Activated T-helper 2 cell treated with anti-CD3 and anti-CD28 coated beads, Interferon-gamma antibody, Interleukin-2, Interleukin-4, amounts not matched to agents 10 μg/mL and 5 μg/mL and 100 μg/mL, durations not matched to agents 14 hours and 24 hours and 36 hours (primary cell): ENCODE measurements at places on chromosomes 7 and 10.

DNA sequence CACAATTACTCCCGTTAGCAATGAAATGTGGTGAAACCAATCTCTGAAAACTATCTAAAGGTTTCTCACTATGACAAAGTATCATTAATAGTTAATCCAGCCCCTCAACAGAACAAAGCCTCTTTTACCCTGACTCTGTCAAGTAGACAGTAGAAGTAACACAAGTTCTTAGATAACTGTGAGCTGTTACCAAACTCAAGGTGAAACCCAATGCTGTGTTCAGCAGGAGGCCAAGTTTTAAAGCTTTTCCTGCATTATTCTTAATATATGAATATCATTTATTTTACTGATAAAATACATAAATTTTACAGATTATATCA is 109.1 kb downstream of the SRPK2 start:
- no peaks in the 10 kb centered on the region for H3K36me3 ChIP-seq
- no peak for DNase-seq
- H3K27me3 ChIP-seq, result no peaks in the 10 kb centered on the region
- no peak overlapping the region for H3K27ac ChIP-seq

- peaks cover 10% of the 10 kb centered on the region for H3K27me3 ChIP-seq
- H3K36me3 ChIP-seq, result no peaks in the 10 kb centered on the region
- H3K4me3 ChIP-seq, result no peak overlapping the region
- H3K4me1 ChIP-seq, result peaks cover 3% of the 10 kb centered on the region
- H3K27ac ChIP-seq, result no peak overlapping the region
- DNase-seq, result no peak
Measured at GRCh38 chr7:30969604-30969970, 5.8 kb downstream of the GHRHR start.

DNA sequence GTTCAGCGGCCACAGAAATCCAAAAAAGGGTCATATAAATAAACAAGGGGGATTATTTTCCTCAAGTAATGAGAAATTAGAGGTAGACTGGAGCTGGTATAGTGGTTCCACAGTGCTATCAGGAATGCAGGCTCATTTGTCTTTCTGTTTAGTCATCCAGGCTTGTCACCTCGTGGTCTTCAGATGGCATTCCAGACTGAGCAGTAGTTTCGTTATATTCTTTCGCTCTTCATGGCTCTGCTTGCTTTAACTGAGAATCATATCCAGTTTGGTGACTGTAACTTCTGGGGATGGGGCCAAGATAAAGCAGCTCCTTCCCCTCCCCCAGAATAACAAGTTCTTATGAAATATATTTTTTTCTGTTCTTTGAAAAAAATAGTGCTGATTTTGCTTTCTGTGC is 9.5 kb downstream of the ANKIB1 start:
- no peak overlapping the region for H3K4me3 ChIP-seq
- H3K27ac ChIP-seq, result no peak overlapping the region
- H3K36me3 ChIP-seq, result peaks cover 22% of the 10 kb centered on the region
- no peak for DNase-seq
- H3K27me3 ChIP-seq, result no peaks in the 10 kb centered on the region

DNA sequence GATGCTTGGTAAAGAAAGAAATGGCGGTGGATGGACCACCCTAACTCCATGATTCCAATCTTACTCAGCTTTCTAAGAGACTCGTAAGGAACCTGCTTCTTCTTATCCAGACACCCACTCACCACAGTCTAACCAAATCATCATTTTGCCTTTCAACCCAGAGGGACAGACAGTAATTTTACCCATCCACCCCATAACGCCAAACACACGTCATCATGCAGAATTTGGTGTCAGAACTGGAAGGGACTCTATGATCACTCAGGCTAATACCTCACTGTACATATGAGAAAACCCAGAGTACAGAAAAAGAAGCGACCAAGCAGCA is 388 bp downstream of the ECD start:
- no peak for DNase-seq
- peaks cover 35% of the 10 kb centered on the region for H3K36me3 ChIP-seq
- no peaks in the 10 kb centered on the region for H3K27me3 ChIP-seq
- H3K27ac ChIP-seq, result peak overlapping the region; percentile 94

DNA sequence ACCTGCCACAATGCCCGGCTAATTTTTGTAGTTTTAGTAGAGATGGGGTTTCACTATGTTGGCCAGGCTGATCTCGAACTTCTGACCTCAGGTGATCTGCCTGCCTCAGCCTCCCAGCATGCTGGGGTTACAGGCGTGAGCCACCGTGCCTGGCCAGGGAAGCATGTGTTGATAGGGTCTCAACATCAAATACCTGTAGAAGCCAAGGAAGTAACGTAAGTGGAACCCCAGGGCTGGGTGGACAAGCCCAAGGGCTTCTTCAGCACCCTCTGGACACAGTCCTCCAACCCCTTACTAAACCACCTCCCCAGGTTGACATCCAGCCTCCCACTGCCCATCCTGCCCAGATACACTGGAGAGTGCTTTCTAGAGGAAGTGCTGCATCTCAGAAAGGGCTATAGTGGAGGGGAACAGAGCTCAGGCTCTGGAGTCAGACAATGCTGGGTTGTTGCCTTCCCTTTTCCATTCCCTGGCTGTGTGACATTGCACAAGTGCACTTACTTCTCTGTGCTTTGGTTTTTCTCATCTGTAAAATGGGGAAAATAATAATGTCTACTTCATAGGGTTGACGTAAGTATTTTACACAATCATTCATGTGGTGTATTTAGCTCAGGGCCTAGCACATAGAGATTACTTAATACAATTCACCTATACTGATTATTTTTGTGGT is 73.9 kb upstream of the KAT6B start:
- no peak overlapping the region for H3K4me3 ChIP-seq
- no peaks in the 10 kb centered on the region for H3K27me3 ChIP-seq
- H3K36me3 ChIP-seq, result no peaks in the 10 kb centered on the region
- DNase-seq, result no peak

- H3K4me3 ChIP-seq, result peak overlapping the region; percentile 31
- H3K36me3 ChIP-seq, result peaks cover 3% of the 10 kb centered on the region
- H3K27ac ChIP-seq, result peak overlapping the region; percentile 99
- H3K27me3 ChIP-seq, result no peaks in the 10 kb centered on the region
Measured at GRCh38 chr10:6072215-6072934, 10.2 kb upstream of the IL2RA start.

DNA sequence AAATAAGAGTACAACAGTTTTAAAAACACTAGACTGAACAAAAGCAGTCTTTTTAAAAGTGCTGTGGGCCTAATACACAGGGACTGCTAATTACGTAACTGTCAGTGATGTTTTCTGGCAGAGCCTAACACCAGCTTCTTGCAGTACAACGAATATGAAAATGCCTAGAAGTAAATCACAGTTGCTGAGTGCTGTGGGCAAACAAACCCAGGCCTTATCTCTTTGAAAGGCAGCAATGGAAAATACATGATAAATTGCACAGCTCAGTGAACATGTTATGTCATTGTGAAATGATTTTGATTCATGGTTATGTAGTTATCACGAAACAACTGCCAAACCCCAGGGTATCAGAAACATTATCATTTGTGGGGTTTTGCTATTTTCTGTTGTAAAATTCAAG is 428.4 kb downstream of the GFRA1 start:
- H3K27me3 ChIP-seq, result no peaks in the 10 kb centered on the region

GRCh38 chr7:124723012-124723411 is 42.6 kb downstream of the GPR37 start:
- DNase-seq, result no peak
- H3K27me3 ChIP-seq, result no peaks in the 10 kb centered on the region
- no peaks in the 10 kb centered on the region for H3K36me3 ChIP-seq
- H3K4me1 ChIP-seq, result no peaks in the 10 kb centered on the region

GRCh38 chr7:19405541-19405940 is 260.3 kb upstream of the FERD3L start:
- H3K36me3 ChIP-seq, result no peaks in the 10 kb centered on the region
- DNase-seq, result no peak
- no peaks in the 10 kb centered on the region for H3K27me3 ChIP-seq
- no peak overlapping the region for H3K27ac ChIP-seq
- peaks cover 6% of the 10 kb centered on the region for H3K4me1 ChIP-seq

DNA sequence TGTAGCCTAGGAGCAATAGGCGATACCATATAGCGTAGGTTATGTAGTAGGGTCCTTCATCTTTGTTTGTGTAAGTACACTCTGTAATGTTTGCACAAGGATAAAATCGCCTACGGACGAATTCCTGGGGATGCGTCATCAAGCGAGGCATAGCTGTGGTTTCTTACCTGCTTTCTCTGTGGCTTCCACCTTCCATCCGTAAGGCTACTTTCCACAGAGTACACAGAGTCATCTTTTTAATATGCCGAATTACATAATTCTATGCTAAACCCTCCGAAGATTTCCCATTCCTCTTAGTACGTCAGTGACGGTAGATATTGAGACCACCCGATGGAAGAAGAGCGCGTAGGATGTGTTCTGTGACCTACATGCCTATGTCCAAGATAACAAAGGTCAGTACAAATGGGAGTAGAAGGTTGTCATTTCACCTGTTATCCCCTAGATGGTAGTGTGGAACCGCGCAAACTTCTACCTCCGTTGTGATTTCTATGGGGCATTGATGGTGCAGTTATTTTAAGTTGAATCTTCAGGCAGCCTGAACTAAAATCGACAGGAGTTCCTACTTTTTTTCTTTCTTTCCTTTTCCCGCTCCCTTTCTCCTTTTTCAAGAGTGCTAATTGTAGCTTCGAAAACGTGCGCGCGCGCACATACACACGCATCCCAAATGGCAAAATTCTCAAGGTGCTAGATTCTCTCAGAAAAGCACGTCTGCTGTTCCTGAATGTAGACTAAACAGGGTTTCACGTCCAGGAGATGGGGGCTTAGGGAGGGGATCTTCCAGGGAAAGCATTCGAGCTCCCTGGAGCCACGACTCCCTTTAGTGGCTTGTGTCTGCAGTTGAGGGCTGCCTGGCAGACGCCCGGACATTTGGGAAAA is 111.7 kb upstream of the MBL2 start:
- H3K27ac ChIP-seq, result no peak overlapping the region
- H3K36me3 ChIP-seq, result no peaks in the 10 kb centered on the region
- no peaks in the 10 kb centered on the region for H3K27me3 ChIP-seq
- no peak overlapping the region for H3K4me3 ChIP-seq
- no peak for DNase-seq

- H3K27me3 ChIP-seq, result no peaks in the 10 kb centered on the region
- no peak for DNase-seq
- H3K4me1 ChIP-seq, result peaks cover 33% of the 10 kb centered on the region
Measured at GRCh38 chr10:89738551-89739209, 37.3 kb downstream of the KIF20B start.

GRCh38 chr10:16186564-16186963 is 250.2 kb upstream of the PTER start:
- H3K27me3 ChIP-seq, result no peaks in the 10 kb centered on the region
- no peak overlapping the region for H3K27ac ChIP-seq
- no peak overlapping the region for H3K4me3 ChIP-seq

DNA sequence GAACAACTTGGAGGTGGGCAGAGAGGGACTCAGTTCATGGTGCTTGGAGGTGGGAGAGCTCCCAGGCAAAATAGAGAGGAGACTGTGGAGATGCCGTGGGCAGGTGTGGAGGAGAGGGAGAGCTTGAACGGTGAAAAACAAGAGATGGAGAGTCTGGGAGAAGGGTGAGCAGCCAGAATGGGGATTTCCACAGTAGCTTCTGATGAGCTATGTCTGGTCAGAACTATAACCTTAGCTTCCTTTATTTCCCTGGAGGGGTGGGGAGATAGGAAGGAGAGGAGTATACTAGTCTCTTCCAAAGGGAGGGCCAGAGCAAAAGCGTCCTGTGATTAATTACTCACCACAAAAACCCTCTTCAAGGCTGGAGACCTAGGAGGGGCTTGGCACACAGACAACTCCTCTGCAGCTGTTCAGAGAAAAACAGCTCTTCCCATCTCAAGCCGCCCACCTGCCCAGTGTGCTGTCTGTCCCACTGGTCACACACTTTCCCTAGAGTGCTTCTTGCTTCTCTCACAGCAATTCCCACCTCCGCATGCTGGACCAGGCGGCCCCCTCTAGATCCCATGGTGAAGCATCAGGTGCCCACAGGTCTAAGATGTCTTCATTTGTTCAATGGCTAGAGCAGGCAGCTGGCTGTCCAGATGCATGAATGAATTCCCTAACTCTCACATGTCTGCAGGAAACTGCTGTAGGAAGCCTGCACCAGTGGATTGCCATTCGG is 41.9 kb downstream of the TAS2R41 start:
- H3K27ac ChIP-seq, result no peak overlapping the region
- no peaks in the 10 kb centered on the region for H3K27me3 ChIP-seq
- peaks cover 12% of the 10 kb centered on the region for H3K4me1 ChIP-seq
- no peaks in the 10 kb centered on the region for H3K36me3 ChIP-seq

DNA sequence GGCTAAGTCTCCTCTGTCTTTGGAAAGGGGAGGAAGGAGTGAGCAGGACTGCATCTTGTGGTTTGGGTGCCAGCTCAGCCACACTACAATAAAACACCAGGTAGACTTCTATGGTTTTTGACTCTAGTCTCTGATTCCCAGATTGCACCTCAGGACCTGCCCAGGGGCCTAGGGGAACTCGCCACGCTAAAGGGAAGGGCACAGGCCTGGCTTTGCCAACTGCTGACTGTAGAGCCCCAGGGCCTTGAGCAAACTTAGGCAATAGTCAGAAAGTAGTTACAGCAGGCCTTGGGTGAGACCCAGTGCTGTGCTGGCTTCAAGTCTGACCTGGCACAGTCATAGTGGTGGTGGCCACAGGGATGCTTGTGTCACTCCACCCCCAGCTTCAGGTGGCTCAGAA is 24.2 kb upstream of the PRR15 start:
- DNase-seq, result no peak
- H3K27me3 ChIP-seq, result no peaks in the 10 kb centered on the region
- no peak overlapping the region for H3K27ac ChIP-seq
- H3K36me3 ChIP-seq, result no peaks in the 10 kb centered on the region
- H3K4me3 ChIP-seq, result no peak overlapping the region

DNA sequence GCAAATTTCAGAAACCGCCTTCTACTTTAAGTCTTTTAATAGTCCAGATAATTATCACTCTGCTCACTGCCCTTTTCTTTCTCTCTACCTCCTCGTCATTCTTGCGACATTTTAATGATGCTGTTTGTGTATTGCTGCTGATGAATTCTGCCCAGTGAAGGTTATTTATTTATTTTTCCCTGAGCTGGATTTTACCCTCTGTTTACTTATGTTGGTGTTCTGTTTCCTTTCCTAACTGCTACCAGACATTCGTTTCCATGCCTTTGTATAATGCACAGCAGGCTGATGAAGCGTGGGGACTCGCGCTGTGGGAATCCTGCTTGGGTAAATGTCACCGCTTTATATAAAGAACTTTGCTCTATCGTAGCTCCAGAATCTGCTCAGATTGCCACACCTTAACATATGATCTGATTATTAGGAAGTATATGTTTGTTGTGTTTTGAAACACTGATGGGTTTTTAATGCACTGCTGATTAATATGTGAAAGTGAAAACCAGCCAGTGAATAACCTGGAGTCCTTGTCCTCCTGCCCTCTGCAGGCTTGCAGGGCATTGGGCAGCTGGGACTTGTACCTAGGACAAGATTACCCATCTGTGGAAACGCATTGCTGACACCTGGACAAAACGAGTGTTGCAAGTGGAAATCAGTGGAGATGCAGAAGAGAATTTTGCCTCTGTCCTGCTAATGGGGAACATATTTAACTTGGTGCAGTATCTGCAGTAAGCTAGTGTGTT is 291.5 kb downstream of the SDK1 start:
- peaks cover 4% of the 10 kb centered on the region for H3K27me3 ChIP-seq
- H3K4me3 ChIP-seq, result no peak overlapping the region
- no peaks in the 10 kb centered on the region for H3K36me3 ChIP-seq
- no peak for DNase-seq
- H3K27ac ChIP-seq, result no peak overlapping the region
